ENCODE measurements at places on chromosomes 5 and 9.

DNA sequence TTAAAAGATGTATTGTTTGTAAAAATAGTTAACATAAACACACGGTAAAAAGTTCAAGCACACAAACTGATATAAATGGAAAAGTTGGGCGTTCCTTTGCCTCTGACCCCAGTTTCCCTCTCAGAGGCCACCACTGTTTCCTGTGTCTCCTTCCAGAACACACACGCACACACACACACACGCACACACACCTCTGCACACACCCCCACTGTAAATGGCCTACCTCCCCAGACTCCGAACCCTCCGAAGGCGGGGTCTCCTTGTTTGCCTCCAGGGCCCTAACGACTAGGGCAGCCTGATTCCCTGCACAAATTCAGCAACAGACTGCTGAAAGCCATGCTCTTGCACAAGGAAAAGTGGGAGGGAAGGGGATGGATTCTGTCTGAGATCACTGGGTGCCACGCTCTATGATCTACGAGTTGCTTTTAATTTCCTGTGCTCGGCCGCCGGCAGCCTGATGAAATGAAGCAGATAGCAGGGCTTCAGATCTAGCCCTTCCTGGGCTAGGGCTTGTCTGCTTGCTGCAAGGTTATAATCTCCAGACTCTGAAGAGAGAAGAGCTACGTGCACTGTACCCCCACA is 184.0 kb upstream of the IL12B start:
- DNase-seq = no peak

GRCh38 chr5:163310997-163311396 is 126.4 kb upstream of the CCNG1 start:
- DNase-seq = no peak

DNA sequence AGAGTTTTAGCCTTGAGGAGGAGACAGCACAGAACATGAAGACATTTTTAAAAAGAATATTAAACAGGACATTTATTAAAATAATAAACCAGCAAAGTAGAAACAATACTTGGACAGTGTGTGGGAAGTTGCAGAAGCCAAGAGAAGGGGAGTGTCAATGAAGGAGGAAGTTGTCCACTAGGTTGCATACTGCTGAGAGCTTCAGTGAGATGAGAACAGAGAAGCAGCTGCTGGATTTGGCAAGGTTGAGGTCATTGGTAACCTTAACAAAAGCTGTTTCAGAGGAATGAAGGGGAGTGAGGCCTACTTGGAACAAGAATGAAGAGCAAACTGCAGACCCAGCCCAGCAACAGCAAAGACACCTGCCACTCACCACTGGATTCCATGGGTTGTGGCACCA is 11.4 kb downstream of the BHMT start:
- no peak for DNase-seq

GRCh38 chr9:78695519-78695918 is 398.6 kb downstream of the PSAT1 start:
- DNase-seq = no peak

DNA sequence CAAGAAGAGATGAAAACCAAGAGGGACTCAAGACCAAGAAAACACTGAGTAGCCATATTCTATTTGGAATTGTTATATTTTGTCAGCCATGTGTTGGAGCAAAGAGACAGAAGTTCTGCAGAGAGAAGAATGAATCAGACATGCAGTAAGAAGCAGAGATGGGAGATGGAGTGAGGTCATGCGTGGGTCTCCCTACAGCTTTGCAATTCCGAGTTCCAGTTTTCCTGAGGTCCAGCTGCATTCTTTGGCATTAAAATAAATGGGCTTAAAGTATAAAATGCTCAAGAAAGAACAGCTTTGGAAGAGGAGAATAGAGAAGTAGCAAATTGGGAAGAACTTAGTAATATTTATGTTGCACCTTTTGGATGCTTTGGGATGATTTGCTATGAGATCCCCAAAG is 361.6 kb downstream of the NPR3 start:
- DNase-seq = no peak
